Heart right ventricle (tissue), 16 donors: ENCODE measurements at places on chromosomes 12 and 14. TPM values are rescaled to one million over a fixed set of nuclear protein-coding genes. Genes with fewer than 3 reads are reported as not detected.

POU6F1 gene
- total RNA-seq = 4.9 TPM

HSPB8 gene
- total RNA-seq = 528 TPM

CLEC9A gene
- total RNA-seq = not detected

GPD1 gene
- 14.8 TPM for total RNA-seq

DNA sequence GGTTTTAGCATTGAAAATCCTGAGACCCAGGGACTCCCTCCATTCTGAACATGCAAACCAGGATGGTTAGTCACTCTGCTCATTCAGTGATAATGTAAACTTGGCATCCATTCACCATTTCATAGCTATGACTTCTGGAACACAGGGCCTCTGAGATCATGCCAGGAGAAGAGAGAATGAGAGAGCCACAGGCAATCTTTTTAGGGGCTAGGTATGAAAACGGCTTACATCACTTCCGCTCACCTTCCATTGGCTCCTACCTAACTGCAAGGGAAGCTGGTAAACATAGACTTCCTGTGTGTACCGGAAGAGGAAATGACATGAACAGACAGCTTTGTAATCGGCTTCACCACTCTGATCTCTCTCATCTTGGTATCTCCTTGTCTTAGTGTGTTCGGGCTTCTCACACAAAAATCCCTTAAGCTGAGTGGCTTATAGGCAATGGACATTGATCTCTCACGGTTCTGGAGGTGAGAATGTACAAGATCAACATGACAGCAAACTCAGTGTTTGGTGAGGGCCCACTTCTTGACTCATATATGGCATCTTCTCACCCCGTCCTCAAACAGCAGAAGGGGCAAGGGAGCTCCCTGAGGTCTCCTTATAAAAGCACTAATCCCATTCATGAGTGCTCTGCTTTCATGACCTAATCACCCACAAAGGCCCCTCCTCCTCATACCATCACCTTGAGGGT, 465.9 kb upstream of the TBX3 start:
- DNase-seq = no peak

DNA sequence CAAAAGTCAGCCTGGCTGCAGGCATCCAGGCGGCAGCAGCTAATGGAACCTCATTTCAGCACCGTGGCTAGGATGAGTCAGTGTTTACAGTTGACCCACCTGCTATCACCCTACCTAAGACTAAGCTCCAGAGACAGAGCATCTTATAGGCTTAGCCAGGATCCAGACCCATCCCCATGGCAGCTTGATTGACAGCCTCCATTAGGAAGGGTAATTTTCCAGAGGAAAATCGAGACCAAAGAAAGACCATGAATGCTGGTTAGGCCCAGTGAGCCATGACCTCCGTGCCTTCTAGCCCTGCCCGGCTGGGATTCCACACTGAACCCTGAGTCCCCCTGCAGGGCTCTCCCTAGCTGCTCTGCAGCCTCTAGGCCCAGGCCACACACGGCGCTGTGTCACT, 38.7 kb downstream of the TUNAR start:
- DNase-seq = no peak

- DNase-seq = no peak
These were observed 7.4 kb upstream of the ELK3 start for GRCh38 chr12:96186607-96187301.

DNA sequence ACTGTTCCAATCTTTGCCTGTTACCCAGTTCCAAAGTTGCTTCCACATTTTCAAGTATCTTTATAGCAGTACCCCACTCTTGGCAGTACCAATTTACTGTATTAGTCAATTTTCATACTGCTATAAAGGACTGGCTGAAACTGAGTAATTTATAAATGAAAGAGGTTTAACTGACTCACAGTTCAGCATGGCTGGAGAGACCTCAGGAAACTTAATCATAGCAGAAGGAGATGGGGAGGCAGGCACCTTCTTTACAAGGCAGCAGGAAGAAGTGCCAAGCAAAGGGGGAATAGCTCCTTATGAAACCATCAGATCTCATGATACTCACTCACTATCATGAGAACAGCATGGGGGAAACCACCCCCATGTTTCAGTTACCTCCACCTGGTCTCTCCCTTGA, 215.0 kb downstream of the SNAPC1 start:
- no peak for DNase-seq

GRCh38 chr12:65122703-65123102, 1.6 kb upstream of the WIF1 start:
- no peak for DNase-seq

DNA sequence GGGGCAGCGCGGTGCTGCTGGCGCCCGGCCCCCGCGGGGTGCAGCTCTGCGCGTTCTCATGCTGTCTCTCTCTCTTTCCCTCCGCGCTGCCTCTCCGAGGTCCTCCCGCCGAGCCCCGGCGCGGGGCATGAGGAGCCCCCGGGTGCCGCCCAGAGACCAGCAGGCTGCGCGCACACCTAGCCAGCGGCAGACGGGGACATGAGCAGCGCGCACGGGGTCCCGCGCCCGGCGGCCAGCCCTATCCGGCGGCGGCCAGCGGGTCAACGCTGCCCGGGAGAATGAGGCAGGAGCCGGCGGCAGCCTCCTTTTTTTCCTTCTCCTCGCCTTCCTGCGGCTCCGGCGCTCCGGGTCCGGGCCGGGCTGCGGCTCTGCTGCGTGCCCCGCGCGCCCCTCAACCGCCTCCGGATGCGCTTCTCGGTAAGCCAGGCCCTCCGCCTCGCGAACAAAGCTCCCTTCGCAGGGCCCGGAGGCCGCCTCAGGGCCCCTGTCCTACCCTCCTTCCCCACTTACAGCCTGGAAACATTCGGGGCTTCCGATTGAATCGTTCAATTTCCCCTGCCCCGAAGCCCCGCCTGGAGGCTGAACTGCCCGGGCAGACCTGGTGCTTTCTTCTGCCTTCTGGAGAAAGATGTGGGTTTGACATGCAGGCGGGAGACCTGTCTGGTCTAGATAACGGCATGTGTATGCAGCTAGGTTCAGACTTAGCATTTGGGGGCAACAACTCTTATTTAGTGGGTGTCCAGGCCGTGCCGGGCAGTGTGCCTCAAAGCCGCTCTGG, at the start of gene TUNAR:
Gene TUNAR (plus strand): TSS at position 72 of the 778 bp plus-strand sequence.
- DNase-seq = no peak

GRCh38 chr12:31494455-31494854, 96.5 kb downstream of the DENND5B start:
- DNase-seq = no peak

DNA sequence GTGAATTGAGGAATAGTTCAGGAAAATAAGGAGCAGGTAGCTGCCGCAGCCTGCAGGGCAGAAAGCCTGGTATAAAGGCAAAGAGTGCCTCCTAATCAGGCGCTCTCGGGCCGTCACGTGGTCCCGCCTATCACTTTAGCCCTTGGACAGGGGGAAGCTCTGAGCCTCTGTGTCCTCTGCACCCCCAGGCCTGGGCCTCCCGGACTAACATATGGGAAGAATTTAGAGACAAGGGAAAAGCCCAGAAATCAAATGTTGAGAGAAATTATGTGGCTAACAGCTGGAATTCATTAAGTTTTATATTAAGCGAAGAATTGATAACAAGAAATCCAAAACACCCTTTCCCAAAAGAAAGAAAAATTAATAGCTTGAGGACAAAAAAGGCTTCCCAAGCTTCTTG, 417.7 kb downstream of the ATP23 start:
- DNase-seq = no peak

GRCh38 chr12:62533087-62533754, 66.6 kb downstream of the MON2 start:
- DNase-seq = no peak

DNA sequence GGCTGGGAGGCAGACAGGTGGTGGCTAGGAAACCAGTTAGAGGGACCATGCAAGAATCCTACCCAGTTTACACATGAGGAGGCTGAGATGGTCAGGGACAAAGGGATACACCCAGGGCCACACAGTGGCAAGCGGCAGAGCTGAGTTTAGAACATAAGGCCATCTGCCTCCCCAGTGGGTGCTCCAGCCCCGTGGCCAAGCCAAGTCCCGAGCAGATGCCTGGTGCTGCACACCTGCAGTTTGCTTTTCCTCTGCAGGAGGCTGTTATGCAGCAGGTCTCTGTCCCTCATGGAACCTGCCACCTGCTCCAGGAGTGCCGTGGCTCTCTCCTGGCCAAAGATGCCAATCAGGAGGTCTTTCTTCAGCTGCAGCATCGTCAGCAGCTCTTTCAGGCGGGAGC, 70.8 kb downstream of the SYNE3 start:
- no peak for DNase-seq

DNA sequence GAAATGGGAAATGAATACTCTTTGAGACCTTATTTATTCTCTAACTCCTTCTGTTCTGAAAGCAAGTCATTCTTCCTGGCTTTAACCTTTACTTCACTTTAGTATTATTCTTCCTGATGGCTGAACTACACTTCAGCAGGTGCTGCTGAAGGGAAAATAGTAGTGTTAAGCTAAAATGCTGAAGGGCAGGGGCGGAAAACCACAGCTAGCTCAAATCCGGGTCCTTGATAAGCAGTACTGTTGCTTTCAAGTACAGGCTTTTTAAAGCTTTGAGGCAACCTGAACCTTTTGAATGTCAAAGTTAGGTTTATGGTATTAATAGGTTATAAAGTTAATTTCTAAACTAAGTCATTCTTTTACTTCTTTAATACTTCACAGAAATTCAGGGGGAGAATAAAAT, 10.7 kb downstream of the CCDC196 start:
- no peak for DNase-seq

GRCh38 chr14:63276492-63277342, 42.0 kb downstream of the GPHB5 start:
- DNase-seq = no peak

DNA sequence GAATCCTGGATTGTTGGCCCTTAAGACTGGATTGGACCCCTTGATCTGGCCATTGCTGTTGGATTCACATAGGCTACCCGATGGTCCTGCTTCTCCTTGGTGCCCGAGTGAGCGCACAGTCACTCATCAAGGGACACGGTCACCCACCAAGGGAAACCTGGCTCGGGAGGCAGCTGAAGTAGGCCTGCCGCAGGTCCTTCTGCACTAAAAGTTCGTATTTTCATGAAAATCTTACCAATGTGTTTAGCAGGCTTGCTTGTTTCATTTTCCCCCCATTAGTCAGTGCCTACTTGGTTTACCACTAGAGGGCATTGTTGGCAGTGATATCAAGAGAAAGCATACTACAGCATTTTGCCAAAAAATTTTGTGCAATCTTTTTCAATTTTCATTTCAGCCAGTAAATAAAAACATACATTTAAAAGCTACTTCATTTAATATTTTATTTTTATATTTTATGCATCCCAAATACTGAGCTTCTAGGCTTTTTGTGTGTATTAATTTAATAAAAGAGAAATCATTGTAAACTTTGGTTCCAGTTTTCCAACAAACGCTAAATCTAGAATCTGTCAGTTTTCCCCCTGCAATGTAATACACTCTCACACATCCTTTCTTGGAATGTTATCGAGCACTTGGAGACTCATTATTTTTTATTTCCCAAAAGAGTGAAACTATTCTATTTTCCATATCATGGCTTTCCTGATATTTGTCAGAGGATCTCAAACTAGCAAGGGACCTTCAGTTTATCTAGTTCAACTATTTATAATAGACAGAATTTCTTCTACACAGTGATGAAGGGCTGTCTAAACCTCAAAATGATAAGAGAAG, 116.7 kb downstream of the LMNTD1 start:
- no peak for DNase-seq

GRCh38 chr12:95549392-95550084, 1.7 kb downstream of the USP44 start:
- no peak for DNase-seq

GRCh38 chr14:39368261-39368959, 63.8 kb downstream of the FBXO33 start:
- peak; percentile 48 for DNase-seq

GRCh38 chr14:57637901-57638300, 144.2 kb upstream of the CCDC198 start:
- no peak for DNase-seq

GRCh38 chr12:121123488-121123887, 9.2 kb upstream of the P2RX7 start:
- DNase-seq = no peak

DNA sequence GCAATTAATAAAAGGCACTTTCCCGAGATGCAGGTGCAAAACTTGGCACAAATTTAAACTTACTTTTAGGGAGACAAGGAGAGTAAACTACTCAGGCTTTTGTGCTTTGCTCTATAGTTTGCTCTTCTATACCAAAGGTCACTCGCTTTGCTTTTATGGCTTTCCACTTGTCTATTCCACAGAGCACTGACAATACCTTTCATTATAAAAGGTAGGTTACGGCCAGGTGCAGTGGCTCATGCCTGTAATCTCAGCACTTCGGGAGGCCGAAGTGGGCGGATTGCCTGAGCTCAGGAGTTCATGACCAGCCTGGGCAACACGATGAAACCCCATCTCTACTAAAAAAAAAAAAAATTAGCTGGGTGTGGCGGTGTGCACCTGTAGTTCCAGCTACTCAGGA, 32.9 kb downstream of the ALKBH1 start:
- DNase-seq = no peak

DNA sequence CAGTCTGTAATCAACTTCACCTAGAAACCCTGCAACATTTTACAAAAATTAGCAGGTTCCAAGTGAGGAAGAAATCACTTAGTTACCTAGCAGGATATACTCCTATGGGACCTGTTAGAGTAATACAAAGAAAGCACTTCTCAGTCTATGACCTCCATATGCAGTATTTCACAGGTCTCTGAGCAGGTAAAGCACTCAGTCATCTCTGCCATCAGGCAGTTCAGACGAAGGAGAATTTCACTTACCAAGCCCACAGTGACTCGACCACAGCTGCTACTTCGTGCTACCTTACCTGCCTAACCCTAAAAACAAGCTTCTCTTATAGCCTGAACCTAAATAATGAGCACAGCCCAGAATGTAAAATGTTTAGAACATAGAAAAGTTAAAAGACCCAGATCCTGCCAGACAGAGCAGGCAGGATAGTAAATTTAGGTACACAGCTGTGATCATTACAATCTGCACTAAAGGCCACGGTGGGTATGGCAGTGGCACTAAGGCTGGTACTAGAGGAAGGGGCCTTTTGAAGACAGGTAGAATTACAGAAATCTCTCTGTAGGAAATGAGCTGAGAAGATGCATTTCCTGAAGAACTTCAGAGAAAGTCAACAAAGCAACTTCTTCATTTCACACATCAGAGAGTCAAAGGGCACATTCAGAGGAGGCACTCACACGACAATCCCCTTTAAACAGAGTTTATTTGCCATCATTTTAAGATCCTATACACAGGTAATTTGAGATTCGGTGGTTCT, 35.7 kb downstream of the DCAF5 start:
- DNase-seq = no peak
